Activated CD4-positive, CD25-positive, alpha-beta regulatory T cell treated with anti-CD3 and anti-CD28 coated beads, Interleukin-2, amount 50 U/mL, for 72 hours (primary cell): ENCODE measurements at places on chromosomes 16 and 17.

DNA sequence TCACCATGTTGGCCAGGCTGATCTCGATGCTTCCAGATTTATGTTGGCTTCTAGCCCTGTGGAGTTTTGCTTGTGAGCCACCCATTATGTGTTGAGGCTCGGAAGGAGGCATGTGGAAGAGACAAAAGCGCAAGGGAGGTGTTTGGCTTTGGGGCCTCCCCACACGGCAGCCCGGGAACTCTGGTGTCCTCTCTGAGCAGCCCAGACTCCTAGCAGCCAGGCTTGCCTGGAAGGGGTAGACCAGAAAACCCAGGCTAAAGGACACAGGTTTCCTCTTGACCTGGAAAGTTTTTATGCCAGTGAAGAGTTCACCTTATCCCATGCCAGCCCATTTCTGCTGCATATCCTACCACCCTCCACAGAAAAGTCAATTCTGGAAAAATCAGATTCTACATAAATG, 21.0 kb downstream of the SDR42E2 start:
- no peak for DNase-seq

GRCh38 chr16:89690392-89690901, 4.0 kb downstream of the CDK10 start:
- DNase-seq: no peak

DNA sequence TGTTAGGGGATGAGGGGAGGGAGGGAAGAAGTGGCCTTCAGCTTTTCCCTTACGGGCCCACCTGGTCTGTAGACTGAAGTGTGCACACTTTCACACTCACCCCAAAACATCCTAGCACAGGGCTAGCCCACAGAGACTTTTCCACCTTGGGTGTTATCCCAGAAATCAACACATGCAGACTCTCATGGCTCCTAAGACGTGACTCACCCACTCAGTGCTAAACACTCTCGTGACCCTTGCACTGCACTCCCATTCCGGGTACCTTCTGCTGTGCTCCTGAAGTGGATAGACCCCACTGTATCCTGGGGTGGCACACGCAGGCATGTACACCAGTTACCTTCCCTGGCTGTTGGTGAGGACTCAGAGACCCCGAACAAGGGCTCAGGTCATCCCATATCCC, 23.0 kb upstream of the ABCC3 start:
- DNase-seq: no peak

GRCh38 chr17:6660805-6661463, 9.4 kb downstream of the C17orf100 start:
- DNase-seq: no peak

GRCh38 chr17:43021741-43022512, at the start of gene VAT1:
Gene VAT1, minus strand, starts transcription at chr17:43022385. Its CDS starts 63 bp downstream, at chr17:43022322.
- peak; percentile 69 for DNase-seq

DNA sequence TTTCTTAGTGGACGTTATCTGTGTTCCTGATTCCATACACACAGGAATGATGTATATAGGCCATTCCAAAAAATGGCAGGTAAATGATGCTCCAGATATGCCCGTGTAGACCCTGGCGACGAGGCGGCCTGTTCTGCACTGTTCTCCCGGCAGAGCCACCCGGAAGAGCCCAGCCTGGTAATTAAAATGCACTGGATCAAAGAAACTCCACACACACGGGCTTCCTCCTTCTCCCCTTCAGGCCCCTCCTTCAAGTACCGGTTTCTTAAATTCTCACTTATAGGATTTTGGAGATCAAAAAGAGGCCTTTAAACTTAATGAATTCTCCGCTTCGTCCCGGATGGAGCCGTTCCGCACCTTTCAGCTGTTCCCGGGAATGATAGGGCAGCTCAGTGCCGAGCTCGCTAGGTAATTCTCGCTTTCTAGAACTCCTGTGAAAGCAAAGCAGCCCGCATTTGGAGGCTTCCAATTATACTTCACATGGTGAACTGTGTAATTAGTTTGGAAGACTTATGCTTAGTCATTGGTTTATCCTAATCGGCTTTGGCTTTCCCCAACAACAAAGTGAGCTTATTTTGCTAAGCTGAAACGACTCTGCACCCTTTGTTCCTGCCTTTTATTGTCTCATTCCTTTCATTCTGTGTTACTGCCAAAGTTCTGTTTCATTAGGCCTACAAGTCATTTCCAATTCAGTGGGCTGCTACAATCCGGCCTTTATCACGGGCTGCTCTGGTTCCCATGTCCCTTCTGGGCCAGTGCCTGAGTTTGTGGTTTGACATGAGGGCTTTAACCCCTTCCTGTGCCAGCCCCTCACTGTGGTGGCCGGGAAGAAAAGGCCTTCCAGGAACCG, 150.0 kb downstream of the MSI2 start:
- DNase-seq: no peak

DNA sequence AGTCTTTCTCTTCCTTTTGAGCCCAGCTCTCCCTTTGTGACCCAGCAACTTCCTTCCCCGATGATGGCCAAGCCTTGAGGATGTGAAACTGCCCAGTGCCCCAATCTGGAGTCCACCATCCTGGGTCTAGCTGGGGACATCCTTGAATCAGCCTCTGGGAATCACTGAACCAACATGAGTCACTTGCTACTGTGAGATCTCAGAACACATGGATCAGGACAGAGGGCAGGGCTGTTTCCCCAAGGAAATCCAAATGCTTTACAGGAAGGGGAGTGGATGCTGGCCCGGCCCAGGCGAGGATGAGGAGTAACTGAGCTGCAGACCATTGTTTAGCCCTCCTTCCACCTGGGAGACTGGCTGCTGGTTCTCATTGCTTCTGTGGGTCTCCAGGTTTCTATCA, 547.6 kb downstream of the WWOX start:
- DNase-seq: no peak

DNA sequence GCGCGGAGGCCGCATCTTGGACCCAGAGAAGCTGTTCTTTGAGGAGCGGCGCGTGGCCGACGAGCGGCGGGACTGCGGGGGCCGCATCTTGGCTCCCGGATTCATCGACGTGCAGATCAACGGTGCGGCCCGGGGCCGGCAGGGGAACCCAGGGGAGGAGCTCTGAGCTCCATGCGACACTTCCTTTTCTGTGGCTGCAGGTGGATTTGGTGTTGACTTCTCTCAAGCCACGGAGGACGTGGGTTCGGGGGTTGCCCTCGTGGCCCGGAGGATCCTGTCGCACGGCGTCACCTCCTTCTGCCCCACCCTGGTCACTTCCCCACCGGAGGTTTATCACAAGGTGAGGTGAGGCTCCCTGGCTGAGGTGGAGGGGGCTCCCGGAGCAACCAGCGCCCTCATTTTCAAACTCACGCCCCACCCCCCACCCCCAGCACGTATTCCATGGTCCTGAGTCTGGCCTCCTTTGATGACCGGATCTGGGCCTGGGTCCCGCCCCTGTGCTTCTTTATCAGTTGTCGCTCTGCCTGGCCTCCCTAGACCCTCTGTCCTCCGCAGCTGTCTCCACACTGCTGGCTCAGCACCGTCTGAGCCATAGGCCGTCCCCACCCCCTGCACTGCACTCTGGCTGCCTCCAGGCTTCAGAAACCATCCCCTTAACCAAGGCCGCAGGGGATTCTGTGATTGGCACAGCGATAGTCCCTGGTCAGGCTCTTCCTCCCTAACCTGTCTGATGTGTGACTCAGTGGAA, 787 bp downstream of the AMDHD2 start:
- peak; percentile 58 for DNase-seq

GRCh38 chr17:4087911-4088693, 54.7 kb downstream of the ZZEF1 start:
- no peak for DNase-seq

DNA sequence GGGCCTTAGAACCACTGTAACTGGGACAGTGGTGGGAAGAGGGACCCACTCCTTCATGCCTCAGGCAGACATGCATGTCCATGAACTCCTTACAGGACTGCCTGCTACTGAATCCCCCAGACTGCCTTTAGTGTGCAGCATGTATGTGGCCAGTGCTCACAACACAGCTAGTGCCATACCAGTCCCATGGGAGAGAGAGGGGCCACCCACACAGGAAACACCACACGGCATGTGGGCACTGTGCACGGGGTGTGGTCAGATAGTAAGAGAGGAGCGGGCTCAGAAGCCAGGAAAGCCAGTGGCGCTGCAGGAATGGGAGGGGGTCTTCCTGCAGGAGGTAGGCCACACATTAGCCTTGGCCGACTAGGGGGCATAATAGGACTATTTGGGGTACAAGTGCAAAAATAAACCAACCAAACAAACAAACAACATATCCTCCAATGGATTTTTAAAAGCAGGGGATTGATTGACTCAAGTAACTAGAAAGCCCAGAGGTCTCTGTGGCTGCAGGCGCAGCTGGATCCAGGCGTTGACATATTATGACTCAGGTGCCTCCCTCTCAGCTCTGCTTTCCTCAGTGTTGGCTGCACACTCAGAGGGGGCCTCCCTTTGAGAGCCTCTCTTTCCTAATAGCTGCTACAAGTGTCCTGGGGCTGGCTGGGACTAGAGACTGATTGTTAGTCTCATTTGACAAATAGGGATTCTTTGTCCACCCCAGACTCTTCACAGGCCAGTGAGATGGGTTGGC, 104.4 kb downstream of the AMFR start:
- DNase-seq: no peak

- no peak for DNase-seq
Observed at GRCh38 chr16:57245472-57246113, 534 bp downstream of the ARL2BP start.

DNA sequence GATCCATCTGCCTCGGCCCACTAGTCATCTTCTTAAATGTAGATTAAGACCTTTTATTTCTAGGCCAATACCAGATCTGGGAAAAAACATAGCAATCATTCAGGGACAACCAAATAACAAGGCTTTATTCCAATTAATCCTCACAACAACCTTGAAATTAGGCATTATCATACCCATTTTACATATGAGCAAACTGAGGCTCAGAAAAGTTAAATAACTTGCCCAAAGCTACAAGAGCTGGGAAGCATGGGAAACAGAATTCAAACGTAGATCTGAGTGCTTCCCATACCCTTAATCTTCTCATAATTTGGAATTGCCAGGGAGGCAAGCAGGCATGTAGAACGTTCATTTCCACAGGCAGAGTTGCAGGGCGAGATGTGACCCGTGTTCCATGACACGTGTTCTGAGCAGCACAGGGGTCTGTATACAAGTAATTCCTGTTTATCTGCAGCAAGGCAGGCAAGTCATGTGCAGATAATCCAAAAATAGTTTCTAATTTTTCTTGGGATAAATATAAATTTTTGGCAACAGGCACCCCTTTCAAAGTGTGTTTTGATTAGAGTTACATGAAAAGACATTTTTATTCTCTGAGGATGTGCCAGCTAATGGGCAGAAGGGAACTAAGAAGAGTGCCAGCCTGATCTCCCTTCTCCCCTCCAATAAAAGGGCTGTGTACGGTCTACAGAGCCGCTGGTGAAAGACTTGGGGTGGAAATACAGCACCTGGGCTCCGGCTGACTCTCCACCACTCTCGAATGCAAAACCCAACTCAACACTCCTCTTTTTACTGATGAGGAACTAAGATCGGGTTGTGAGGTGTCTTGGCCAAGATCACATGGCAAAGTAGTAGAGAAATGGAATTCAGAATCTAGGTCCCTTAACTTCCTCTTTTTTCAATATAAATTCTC, 27.7 kb upstream of the MYOCD start:
- no peak for DNase-seq

GRCh38 chr16:14007450-14007849, 63.7 kb upstream of the MRTFB start:
- no peak for DNase-seq

DNA sequence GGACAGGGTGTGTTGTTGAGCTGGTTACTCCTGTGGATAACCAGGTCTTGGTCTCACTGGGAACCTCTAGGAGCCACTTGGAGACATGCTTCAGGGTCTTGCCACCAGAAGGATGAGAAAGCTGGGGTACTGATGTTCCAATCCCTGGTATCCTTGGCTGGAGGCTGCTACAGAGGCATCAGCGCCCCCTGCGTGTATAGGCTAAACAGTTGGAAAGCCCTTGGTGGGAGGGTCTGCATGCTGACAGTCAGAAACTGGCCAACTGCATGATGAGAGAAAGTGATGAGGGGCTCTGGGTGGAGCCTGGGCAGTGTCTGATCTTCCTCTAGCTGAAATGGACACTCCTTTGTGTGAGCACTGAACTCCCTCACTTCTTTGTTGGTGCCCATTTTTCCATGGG, 536.9 kb downstream of the XYLT1 start:
- DNase-seq: no peak

DNA sequence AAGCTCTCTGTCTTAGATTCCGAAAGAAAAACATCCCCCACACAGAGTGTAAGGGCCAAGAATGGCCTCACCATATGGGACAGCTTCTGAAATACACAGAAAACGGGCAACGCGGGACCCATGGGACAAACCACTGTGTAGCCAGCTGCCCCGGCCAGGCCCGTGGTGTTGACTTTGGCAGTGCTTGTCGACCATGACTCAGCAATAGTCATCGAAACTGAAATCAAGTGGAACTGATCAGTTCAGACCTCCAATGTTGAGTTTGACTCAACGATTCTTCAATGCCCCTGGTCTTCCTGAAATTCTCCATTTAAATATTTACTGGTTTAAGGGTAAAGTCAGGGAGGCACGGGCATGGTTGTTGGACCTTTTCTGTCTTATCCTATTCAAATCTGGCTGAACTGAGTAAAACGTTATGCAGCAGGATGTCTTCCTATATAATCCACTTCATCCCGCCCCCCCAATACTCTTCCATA, 27.5 kb downstream of the ZFHX3 start:
- no peak for DNase-seq

DNA sequence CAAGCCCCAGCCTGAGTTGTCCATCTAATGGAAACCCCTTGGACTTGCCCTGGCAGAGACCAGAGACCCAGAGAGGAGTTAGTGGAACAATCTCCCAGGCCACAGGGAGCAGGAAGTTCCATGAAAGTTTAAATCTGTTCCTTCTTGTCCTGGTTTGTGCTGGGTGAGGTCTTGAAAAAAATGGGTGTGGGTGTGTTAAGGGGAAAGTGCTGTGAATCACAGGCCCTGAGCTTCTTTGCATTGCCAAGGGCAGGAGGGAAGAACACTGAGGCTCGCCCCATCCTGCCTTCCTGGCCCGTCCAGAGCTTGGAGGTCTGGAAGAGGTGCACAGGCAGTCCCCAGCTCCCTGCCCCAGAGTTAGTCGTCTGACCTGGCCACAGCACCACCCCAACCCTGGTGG, 2.3 kb downstream of the ADORA2B start:
- DNase-seq: no peak

- DNase-seq: no peak
Observed at GRCh38 chr17:17579691-17580090, 11.8 kb downstream of the PEMT start.

GRCh38 chr16:47779201-47780016, 318.3 kb downstream of the PHKB start:
- peak; percentile 36 for DNase-seq

GRCh38 chr16:12613131-12613991, 190.3 kb downstream of the CPPED1 start:
- DNase-seq: peak; percentile 50

GRCh38 chr17:44078412-44078811, 7.9 kb downstream of the G6PC3 start:
- no peak for DNase-seq

DNA sequence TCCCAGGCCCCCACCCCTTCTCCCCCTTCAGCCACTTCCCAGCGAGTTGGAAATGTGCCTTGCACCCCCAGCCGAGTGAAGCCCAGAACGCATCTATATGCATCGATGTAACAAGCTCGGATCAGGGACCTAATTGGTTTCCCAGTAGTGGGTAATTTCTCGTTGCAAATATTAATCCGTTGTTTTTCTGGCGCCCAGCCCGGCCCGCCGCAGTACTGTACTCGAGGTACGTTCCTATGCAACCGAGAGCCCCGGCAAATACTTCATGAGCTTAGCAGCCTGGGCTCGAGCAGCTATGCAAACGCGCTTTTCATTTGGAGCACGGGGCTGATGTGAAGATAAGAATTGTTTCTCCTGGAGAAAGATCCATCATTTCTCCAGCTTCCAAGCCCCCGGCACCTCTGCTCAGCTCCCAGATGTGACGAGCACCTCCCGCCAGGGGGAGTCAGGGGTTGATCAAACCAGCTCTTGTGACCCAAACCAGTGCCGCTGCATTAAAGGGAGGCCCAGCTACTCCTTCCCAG, 229.8 kb downstream of the KATNIP start:
- DNase-seq: no peak
